ENCODE measurements at places on chromosomes 1 and 21.

- DNase-seq = no peak
Measured at GRCh38 chr1:27152829-27153548, 1.9 kb downstream of the SLC9A1 start.

GRCh38 chr1:2632561-2633361 is at the start of gene MMEL1:
TSS of gene MMEL1 (minus strand) at chr1:2633016. CDS start at chr1:2629484, 3,532 bp downstream.
- DNase-seq = no peak

GRCh38 chr1:36771660-36772284 is 262.5 kb downstream of the GRIK3 start:
- DNase-seq = no peak

DNA sequence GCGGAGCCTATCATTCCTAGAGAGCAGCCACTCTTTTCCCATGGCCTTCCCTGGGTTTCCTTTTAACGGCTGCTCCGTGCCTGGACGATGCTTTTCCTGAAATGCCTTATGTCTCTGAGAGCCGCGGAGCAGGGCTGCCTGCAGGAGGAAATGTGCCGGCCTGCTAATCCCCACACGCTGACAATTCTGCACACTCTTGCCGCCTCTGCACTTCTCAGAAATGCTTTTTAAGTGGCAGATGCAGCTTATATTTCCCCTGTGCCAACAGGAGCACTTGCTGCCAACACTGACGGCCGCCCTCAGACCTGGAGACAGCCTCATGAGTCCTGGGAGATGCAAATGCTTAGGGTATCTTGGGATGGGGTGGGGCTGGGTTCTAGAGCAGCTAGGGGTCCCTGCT is 253.2 kb downstream of the GRIK3 start:
- no peak for DNase-seq

DNA sequence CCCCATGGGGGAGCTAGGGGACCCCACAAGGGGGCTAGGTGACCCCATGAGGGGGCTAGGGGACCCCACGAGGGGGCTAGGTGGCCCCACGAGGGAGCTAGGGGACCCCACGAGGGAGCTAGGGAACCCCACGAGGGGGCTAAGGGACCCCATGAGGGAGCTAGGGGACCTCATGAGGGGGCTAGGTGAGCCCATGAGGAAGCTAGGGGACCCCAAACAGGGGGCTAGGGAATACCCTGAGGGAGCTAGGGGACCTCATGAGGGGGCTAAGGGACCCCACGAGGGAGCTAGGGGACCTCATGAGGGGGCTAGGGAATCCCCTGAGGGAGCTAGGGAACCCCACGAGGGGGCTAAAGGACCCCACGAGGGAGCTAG is 50.5 kb upstream of the DMRTB1 start:
- no peak for DNase-seq
